ENCODE measurements at places on chromosomes 1 and 21.

DNA sequence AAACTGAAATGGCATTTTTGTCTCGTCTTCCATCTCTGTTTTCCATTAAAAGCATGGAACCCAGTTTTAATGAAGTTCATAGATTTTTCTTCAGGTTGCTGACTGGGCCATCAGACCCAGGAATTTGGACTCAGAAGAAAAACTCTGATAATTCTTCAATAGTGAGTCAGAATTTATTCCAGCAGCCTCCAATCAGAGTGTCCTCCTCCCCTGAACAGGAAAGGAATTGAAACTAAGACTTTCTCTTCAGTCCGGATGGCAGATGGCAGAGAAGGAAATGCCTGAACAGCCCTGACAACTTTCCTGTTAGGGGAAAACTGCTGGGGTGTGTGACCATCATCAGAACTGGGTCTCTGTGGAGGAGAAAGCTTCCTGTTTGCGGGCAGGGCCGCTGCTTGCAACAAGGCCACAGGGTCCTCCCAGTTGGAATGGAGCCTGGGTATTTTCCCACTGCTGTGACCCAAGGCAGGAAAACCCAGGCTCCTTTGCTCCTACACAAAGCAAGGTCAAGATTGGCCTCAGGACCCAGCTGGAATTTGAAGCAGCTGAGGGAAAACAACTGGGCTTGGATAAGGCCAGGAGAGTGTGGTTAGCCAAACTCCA, 20.7 kb downstream of the CD34 start:
- DNase-seq, result peak; percentile 73

GRCh38 chr1:82264802-82265201, 464.1 kb downstream of the ADGRL2 start:
- DNase-seq, result no peak

GRCh38 chr1:242467556-242468145, 56.8 kb downstream of the PLD5 start:
- peak; percentile 88 for DNase-seq

DNA sequence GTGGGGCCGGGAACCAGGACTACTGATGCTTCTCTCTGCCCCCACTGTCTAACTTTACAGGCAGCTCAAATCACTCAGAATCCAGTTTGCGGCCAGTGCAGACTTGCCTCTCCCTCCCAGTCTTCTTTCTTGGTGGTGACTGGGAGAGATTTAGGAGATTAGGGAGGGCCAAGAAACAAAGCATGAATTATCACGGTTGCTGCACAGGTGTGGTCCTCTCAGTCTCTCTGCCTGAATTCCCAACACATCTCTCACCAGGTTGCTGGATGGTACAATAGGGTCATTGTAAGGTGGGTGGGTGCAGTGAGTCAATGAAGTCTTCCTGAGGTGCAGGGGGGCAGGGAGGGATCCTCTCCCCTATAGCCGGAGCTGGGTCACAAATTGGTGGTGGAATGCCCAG, 12.6 kb downstream of the S100A11 start:
- DNase-seq, result no peak

- DNase-seq, result no peak
These were observed 97.4 kb downstream of the MIS18A start for GRCh38 chr21:32181457-32181856.

- DNase-seq, result no peak
These were observed 44.1 kb downstream of the RCSD1 start for GRCh38 chr1:167674156-167674555.

DNA sequence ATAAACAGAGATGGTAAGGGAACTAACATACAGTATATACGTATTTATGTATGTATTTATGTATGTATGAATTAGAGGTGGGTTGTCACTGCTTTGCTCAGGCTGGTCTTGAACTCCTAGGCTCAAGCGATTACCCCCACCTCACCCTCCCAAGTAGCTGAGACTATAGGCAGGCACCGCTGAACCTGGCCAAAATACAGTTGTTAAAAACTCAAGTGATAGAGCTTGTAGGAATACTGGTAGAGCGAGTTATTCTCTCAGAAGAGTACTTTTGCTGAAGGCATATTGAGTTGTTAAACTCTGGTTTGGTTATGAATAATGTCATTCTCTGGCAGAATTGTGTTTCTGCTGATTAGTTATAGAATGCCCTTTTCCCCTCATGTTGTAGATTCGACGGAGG, 38.9 kb downstream of the UBE4B start:
- DNase-seq, result no peak

- DNase-seq, result peak; percentile 65
These were observed 5.4 kb upstream of the NTNG1 start for GRCh38 chr1:107135463-107135862.

- DNase-seq, result no peak
These were observed 4.3 kb upstream of the CCN1 start for GRCh38 chr1:85576266-85576641.

GRCh38 chr21:34950980-34951379, 98.1 kb downstream of the RUNX1 start:
- no peak for DNase-seq

DNA sequence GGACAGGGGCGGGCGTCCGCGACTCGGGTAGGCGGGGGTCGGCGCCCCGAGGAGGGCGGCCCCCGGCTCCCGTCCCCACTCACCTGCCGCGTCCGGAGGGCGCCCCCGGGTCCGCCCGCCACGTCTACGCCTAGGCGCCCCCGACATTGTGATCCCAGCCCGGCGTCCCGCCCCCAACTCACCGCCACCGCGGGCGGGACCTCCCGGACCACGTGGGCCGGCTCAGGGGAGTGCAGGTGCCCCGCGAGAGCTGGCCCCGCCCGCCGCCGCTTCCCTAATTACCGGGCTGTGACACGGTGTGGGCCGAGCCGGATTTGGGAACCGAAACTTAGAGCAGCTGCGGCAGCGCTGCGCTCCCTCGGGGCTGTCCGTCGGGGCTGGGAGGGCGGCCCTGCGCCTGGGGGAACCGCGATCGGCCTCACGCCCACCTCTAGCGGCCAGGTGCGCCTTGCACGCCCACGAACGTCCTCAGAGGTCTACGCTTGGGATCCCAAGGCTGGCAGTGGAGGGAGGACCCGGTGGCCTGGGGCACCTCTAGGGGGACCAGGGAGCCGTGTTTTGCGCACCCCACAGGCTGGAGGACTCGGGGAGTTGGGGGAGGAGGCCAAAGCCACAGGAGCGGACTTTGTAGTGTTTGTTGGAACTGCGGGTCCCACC, 521 bp upstream of the NADK start:
- DNase-seq, result peak; percentile 79

- DNase-seq, result no peak
These were observed 68.4 kb downstream of the KCNJ15 start for GRCh38 chr21:38325216-38325615.

DNA sequence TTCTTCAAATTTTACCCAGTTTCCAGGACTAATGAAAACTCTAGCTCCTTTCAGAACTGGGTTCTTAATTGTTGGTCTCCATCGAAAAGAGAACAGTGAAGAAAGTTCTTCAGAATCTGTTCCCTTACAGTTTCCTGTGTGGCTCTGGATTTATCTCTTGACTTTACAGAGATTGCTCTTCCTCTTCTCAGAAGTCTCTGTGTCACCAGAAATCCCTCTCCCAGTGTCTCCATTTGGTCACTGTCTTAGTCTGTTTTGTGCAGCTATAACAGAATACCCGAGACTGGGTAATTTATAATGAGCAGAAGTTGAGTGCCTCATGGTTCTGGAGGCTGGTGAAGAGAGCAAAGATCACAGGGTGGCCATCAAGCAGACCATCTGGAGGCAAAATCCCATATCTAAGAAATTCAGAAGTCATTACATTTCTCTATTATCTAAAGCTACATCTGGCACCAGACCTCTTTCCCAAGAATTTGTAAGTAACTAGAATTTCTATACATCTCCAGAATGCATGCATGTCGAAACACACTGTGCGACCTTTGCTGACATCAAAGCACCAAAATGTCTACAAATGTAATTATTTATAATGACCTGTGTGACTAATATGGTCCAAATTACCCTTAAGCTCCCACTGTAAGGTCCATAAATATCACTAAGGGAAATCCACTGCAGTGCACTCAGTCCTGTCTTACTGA, 65.4 kb upstream of the KRTAP19-8 start:
- DNase-seq, result no peak

- DNase-seq, result peak; percentile 42
These were observed 1.7 kb downstream of the PTPRU start for GRCh38 chr1:29237852-29238619.

DNA sequence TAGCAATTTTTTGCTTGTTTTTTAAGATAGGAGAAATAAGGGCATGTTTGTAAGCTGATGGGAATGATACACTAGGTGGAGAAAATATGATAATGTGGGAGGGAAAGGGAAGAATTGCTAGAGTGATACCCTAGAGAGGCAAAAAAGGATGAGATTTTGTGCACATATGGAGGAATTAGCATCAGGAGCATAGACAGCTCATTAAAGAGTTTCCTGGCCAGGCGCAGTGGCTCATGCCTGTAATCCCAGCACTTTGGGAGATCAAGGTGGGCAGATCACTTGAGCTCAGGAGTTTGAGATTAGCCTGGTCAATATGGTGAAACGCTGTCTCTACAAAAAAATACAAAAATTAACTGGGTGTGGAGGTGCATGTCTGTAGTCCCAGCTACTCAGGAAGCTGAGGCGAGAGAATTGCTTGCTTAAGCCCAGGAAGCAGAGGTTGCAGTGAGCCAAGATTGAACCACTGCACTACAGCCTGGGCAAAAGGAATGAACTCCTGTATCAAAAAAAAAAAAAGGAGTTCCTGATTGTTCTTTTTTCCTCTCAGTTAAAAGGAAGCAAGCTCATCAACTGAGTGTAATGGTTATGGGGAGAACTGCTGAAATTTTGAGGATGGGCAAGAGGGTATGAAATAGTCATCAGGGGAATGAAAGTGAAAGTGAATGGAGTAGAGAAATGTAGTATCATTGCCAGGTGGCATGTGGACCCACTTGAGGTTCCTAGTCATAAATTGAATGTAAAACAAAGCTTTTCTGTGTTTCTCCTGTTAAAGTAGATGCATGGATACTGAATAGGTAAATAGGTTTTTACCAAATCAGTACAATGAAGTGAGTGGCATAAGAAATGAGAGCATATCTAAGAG, 35.5 kb downstream of the SH3GLB1 start:
- no peak for DNase-seq

GRCh38 chr1:163414778-163415177, 93.0 kb downstream of the NUF2 start:
- no peak for DNase-seq

GRCh38 chr21:40846587-40847411, at the start of gene DSCAM:
Gene DSCAM (minus strand): TSS chr21:40847158. CDS start chr21:40846661, 497 bp downstream.
- no peak for DNase-seq

- DNase-seq, result no peak
These were observed 42.8 kb downstream of the SHCBP1L start for GRCh38 chr1:182910143-182910542.

DNA sequence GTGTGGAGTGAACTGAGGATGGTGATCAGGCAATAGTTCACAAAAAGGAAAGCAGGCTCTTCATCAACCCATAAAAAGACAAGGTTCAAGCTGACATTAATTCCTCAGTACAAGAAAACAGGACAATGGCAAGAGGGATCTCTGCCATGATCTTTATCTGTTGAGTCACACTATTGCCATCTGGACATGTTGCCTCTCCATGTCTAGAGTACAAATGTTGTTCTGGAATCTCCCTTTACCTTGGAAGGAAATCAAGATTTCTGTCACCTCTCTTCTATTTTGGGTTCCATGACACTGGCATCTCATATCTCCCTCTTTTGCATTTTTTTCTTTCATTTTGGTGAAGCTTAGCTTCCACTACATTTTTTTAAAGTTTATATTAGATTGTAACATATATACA, 329.1 kb downstream of the USP25 start:
- DNase-seq, result no peak

DNA sequence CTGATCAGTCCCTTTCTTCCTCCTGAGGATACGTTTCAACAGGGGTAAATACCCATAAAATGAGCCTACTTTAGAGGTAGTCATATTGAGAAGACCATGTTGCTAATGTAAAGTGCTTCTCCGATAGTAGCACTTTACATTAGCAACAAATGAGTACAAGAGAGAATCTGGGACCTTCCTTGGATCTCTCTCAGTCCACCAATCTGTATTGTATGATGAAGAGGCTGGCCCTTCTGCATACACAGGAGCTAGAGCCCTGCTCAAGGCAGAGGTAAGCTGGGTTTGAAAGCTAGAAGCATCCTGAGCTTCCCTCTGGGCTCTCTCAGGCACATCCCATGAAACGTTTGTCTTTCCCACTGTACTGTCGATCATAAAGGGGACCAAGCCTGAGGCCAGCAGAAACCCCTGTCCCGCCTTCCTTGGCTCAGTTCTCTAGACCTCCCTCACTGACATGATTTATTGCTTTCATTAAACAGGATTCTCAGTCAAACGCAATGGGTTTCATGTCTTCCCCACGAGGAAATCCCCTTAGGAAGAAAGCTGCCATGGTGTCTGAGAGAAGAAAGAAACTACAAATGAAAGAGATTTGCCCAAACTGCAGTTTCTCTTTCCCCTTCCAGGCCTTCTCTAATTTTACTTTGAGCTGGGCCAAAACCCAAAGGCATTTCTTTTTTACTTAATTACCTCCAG, 62.8 kb upstream of the BCAR3 start:
- no peak for DNase-seq

- no peak for DNase-seq
These were observed 85.7 kb upstream of the NGF start for GRCh38 chr1:115423776-115424175.

GRCh38 chr1:76290271-76290670, 215.7 kb downstream of the ST6GALNAC3 start:
- no peak for DNase-seq

GRCh38 chr1:224300346-224300745, 29.6 kb downstream of the NVL start:
- DNase-seq, result peak; percentile 90

DNA sequence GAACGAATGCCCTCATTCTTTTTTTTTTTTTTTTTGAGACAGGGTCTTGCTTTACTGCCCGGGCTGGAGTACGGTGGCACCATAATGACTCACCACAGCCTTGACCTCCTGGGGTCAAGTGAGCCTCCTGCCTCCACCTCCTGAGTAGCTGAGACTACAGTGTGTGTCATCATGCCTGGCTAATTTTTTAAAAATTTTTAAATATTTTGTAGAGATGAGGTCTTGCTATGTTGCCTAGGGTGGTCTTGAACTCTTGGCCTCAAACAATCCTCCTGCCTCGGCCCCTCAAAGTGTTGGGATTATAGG, 69.4 kb downstream of the ALG14 start:
- peak; percentile 17 for DNase-seq

DNA sequence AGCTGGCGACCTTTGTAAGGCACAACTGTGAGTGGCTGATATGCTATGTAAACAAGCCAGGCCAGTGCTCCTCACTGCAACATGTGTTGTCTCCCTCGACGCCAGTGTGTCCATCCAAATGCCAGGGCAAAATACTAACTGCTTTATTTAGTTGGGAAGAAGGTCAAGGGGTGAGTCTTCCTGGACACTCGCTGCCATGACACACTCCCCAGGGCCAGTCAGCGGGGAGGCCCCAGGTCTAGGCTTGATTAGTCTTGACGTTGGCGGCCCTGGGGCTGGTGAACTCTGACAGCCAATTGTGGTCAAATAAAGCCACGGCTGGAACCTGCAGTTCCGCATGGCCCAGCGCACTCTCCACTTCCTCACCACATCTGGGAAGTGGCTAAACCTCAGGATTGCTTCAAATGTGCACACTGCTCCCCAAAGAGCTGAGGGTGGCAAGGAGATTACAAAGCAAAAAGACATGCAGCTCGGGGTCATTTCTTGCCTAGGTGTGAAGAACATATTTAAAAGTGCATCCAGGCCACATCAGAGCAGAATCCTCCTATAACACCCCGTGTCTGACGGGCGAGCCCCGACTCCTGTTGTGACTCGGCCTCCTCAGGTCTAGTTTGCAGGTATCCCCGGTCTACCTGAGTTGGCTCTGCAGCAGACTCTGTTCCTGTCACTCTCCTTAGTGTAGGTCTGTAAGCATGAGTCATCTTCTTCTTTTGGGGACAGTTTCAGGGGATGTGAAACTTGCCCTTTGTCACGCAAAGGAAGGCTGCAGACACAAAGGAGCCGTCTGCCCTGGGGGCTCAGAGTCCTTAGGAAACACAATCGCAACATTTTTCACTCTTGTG, 183.5 kb downstream of the RUNX1 start:
- peak; percentile 79 for DNase-seq

Measured in MCF 10A (cell line).